ENCODE measurements at places on chromosomes 2 and 18.

DNA sequence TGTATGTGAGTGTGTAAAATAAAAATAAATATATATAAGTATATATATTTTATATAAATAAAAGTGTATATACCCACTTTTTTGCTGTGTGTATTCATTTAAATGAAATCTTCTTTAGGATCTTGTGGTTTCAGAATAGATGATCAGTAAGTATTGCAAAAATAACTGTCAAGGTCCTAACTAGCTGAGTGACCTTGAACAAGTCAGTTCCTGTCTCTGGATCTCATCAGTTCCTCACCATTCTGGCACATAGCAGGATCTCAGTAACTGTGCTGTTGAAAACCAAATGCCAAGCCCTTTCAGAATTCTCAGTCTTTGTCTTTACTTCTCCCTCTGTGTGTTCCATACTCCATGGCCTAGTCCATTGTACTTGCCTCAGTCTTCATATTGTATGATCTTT, 115.3 kb upstream of the CXCR4 start:
- no peak for DNase-seq

DNA sequence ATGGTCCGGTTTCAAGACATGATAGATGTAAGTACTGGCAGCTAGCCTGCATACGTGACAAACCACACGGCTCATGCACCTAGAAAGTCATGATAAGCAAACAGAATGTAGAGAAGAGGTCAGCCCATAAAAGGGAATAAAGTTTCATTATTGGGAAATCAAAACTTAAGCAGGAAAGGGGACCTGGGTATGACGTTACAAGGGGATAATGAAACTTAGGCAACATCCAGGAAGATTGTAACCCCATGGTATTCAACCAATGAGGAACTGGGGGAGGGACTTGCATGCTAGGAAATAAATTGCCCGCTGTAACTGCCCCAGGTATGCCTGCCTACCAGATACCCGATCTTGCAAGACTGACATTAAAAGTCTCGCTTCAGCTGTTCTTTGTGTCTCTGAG, 1679.0 kb downstream of the SUCLG1 start:
- no peak for DNase-seq

DNA sequence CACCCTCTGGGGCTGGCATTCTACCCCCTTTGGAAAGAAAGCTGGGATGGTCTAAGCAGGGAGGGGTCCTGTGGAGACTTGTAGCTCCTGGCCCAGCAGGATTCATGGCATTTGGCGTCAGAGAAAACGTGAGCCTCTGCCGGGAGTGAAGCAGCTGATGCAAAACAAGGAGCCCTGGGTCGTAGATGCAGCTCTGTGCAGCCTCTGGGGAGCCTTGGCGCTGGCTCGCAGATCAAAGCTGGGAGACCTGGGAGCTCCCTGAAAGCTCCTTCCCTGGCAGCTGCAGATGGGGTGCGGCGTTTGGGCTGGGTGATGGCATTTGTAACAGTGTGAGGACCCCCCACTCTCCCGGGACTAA, 148.3 kb downstream of the KLHL29 start:
- DNase-seq = no peak

DNA sequence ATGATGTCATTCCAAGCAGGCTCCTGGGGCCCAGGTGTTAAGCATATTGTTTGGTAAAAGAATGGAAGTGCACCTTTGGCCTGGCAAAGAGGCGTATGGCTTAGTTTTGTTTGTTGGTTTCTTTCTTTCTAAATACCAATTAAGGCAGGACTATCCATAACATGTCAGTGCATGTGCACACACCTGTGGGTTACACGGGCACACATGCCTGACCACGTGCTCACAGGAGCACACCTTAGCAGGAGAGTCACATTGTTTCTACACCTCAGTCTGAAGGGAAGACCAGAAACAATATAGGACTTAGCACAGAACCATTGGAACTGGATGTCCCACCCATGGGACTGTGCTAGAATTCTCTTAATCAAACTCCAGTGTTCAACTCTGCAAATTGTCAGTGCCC, 127.8 kb downstream of the FBXO15 start:
- no peak for DNase-seq

GRCh38 chr2:28155627-28156026, 237.0 kb upstream of the FOSL2 start:
- no peak for DNase-seq

DNA sequence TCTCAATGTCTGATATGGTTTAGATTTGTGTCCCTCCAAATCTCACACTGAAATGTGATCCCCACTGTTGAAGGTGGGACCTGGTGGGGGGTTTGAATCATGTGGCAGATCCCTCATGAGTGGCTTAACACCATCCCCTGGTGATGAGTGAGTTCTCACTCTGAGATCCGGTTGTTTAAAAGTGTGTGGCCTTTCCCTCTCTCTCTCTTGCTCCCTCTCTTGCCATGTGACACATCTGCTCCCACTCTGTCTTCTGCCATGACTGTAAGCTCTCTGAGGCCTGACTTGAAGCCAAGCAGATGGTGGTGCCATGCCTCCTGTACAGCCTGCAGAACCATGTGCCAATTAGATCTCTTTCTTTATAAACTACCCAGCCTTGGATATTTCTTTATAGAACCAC, 108.8 kb downstream of the RBMS1 start:
- DNase-seq = no peak

- no peak for DNase-seq
These were observed 26.9 kb upstream of the ALKAL2 start for GRCh38 chr2:314561-315336.

- DNase-seq = no peak
These were observed 4.8 kb downstream of the MEX3C start for GRCh38 chr18:51192696-51193095.

- DNase-seq = no peak
These were observed 201.0 kb downstream of the NDUFA10 start for GRCh38 chr2:239824046-239824694.

- no peak for DNase-seq
These were observed 53.8 kb downstream of the SMCHD1 start for GRCh38 chr18:2709316-2709715.

- no peak for DNase-seq
These were observed 192.8 kb downstream of the AGPS start for GRCh38 chr2:177585234-177585863.

GRCh38 chr2:200051611-200051945, 96.2 kb downstream of the MAIP1 start:
- no peak for DNase-seq

GRCh38 chr2:157336137-157337010, 10.8 kb upstream of the ERMN start:
- DNase-seq = no peak

DNA sequence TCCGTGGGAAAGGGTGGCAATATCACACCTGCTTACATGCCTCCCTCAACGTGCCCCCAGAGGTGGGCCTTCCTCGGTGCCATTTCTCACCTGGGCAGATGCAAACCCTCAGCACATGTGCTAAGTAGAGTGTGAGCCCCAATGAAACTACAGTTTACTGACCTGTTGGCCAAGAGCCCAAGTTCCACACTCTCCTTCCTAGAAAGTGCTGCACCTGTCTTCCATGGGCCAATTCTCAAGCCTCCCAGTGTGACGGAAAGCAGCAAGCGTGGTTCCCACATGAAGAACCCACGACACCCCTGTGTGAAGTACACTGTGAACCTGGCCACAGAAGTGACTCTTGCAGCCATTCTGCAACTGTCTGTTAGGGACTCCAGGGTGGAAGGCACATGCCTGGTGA, 73.7 kb downstream of the UXS1 start:
- DNase-seq = no peak

DNA sequence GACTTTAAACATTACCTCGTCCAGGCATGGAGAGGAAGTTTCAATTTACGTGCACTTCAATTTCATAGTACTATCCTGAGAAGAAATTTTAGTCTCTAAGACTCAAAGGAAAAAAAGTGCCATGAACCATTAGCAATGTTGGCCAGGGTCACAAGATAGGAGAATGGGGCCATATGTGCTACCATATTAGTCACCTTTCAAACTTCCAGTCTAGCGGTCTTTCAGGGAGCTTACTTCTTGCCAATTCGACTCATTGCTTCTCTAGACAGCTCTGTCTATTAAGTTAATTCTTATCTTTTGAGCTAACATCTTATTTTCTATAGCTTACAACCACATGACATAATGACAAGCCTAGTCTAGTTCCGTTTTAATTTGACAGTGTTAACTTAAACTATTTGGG, 129.1 kb downstream of the ANKRD44 start:
- DNase-seq = no peak

DNA sequence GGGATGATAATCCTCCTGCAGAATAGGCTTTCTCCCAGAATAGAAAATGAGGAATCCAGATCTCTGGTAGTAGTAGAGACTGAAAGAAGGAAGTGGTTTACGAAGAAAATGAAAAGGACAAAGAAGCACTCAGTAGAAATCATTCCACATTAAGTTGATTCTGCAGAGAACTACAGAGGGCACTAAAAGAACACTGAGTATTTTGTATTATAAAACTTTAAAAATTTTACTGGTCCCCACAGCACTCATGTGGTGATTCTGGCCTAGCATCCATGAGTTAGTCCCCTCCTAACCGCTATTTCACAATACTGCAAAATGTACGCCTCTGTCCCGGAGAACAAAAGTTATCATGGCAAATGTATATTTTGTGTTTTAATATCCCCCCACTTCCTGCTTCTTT, 42.9 kb upstream of the SLC35F5 start:
- DNase-seq = no peak

DNA sequence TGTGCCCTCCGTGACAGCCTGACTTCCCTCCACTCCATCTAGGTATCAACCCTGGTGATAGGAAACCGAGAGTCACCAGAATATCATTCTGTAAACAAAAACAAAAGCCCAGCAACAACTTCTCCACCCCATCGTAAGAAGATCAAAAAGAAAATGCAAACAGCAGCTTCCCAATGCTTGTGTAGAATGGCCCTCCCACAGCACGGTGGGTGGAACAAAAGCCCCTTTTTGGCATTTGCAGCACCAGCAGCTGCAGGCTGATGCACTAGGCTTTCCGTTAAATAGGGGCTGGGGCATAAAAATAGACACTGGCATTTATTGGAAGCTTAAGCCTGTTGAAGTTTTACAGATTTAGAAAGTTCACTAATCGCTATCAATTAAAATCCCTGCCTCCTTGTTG, 513.0 kb downstream of the GALR1 start:
- DNase-seq = no peak

- DNase-seq = no peak
These were observed 550.4 kb downstream of the BCL11A start for GRCh38 chr2:60003076-60003475.

DNA sequence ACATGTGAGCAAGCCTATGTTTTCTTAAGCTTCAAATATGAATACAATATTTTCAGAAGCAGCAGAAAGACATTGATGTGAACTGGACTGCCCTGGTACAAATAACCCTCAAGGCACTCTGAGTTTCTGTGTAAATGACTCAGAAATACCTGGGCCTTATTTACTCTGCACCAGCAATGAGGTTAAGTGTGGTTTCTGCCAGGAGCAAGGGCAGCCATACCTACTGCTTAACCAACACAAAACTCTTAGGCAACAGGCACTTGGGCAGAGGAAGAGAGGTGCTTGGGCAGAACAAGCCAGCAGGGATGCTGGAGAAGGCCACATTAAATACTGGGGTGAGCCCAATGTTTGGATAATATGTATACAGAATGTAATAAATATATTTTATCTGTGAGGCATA, 29.4 kb upstream of the ARL5A start:
- DNase-seq = no peak

- no peak for DNase-seq
These were observed 106.6 kb upstream of the UPP2 start for GRCh38 chr2:157995117-157995516.

DNA sequence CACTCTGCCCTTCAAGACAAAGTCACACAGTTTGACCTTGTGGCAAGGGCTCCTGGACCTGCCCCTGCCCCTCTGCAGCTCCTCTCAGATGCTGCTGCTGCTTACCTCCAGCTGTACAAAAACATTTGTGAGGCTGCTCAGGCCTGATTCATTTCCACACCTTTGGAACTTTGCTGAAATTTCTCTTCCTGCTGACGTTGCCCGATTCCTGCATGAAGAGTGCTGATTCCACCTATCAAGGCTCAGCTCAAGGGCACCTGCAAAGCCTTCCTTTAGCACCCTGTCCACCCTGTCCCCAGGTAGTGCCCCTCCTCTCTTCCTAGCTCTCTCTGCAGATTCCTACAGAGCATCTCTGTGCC, 738.3 kb upstream of the HS6ST1 start:
- no peak for DNase-seq

DNA sequence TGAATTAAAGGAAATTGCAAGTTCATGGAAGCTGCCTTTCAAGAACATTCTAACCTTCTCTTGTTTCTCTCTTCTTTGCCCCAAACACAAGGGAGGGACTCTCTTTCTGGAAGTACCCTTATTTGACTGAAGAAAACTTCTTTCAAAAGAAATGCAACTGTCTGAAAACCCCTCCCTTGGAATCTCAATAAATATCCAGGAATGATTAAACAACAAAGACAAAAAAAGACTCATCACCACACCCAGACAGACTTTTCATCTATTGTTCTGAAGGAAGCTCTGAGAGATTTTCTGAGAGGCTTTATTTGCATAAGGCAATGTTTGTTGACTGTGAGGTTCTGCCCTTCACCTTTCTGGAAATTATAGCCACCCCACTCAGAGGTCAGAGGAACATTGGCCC, 1260.9 kb downstream of the LRP1B start:
- no peak for DNase-seq

DNA sequence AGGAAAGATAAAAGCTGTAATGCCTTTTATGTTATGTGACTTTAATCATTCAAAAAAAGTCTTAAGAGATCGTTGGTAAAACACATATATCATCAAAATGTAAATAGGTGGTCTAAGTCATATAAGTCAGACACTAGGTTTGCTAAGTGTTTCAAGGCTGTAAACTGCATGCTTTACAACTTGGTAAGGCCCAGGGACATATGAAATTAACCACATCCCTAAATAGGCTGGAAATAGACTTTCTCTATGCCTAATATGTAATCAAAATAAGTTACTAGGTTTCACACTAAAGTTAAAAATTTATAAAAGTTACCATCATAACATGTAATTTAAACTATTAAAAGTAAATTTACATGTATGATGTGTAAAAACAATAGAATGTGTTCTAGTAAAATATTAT, 946.3 kb upstream of the LRATD1 start:
- DNase-seq = no peak

DNA sequence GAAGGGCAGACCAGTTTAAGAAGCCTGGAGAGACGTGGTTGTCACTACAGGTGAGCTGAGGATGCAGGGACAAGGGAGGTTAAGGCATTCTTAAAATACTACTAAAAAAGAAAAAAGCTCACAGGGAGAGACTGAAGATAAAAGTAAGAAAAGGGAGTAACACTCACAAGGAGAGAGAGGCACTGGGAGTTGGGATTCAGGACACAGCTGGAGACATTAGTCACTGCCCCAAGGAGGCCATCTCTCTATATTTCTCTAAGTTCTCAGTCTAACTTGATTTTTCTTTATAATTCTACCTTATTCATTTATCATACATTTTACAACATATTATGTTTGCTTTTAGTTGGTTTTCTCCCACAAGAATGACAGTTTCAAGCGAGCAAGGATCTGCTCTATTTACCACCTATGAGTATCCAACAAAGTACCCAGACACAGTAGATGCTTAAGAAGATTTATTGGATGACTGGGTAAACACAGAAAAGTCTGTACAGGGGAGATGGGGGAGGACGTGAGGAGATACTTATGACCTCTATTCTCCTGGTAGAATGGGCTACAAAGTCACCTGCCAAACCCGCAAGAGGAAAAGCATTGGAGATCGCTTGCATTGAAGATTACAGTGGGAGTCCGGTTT, 2.2 kb downstream of the SERPINE2 start:
- no peak for DNase-seq

- DNase-seq = no peak
These were observed 204.6 kb downstream of the RAB3GAP1 start for GRCh38 chr2:135256531-135257260.

GRCh38 chr2:54570321-54570855, 114.3 kb downstream of the SPTBN1 start:
- no peak for DNase-seq
